ENCODE measurements at places on chromosomes 13 and 19.

- DNase-seq: no peak
Measured at GRCh38 chr13:60137911-60138560, 25.7 kb downstream of the DIAPH3 start.

GRCh38 chr13:61600360-61601033 lies 184.8 kb upstream of the PCDH20 start:
- DNase-seq: no peak

DNA sequence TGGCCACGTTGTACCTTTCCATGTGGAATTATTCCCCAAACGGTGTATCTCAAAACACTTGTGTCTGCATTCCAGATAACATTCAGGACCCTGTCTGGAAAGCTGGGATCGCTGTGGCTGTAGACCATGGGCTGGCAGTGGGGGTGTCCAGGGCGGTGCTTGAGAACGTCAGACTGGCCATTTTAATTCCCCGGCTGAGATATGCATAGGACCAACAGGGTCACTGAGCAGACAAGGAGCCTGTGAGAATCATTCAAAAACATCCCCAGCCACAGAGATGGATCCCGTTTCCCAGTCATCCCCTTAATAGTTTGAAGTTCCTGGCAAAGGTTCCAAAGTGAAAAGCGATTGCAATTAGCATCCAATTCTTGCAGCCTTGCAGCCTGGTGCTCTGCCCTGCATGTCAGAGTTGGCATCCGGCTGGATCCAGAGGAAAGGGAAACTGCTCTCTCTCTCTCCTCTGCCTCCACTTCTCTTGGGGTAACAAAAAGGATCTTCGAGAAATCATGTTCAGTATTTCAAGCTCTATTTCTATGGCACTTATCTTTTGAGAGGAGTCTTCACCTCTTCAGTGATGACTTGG lies 41.6 kb downstream of the IFT88 start:
- DNase-seq: no peak

- peak; percentile 2 for DNase-seq
Measured at GRCh38 chr19:44988896-44989556, 12.2 kb upstream of the RELB start.

DNA sequence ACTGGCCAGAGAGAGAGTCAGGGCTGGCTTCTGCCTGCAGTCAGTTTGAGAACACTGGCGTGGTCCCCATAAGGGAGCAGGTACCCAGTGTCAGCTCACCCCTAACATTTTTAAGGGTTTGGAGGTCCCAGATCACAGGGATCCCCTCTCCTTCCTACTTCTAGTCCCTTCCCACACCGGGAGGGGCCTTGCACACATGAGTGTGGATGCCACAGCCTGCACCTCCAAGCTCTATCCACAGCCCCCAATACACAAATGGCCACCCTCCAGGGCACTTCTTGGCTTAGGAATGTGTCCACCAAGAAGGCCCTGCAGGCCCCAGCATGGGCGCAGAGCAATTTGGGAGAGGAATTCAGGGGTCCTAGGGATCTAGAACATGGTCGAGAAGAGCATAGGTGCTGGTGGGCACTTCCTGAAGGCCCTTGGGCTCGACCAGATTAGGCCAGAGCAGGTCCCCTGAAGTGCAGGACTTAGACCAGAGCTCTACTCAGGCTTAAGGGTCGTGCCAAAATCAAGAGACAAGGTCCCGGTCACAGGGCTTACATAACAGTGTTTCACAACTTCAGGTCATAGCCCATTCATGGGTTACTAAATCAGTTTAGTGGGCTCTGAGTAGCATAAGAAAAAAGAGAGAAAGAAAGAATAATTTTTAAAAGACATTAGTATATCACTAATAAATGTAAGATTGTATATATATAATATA lies 16.0 kb downstream of the FXYD5 start:
- no peak for DNase-seq

- DNase-seq: no peak
Measured at GRCh38 chr13:82934000-82934399, 948.3 kb downstream of the SLITRK1 start.

DNA sequence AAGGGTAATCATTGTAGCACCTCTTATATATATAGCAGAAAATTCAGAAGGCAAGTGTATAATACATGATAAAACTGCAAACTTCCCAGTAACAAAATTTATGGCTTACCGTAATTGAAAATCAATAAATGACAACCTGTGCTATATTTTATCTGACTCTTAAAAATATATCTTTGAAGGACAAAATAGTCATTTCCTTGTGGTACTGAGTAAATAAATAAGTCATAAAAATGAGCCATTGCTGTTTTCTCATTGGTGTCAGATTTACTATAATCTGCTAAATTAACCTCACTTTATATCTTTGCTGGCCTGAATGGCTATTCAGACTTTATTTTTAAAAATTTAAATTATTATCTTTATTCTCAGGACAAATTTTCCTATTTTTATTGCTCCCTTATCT lies 1319.1 kb upstream of the SPRY2 start:
- DNase-seq: peak; percentile 21

- no peak for DNase-seq
Measured at GRCh38 chr13:101383595-101383994, 32.7 kb downstream of the NALCN start.

DNA sequence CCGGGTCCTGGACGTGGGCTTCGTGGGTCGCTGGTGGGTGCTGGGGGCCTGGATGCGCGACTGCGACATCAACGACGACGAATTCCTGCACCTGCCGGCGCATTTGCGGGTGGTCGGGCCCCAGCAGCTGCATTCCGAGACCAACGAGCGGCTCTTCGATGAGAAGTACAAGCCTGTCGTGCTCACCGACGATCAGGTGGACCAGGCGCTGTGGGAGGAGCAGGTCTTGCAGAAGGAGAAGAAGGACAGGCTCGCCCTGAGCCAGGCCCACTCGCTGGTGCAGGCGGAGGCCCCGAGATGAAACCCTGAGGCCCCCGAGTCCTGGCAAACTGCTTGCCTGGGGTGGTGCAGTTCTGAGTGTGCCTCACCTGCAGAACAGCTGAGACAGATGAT lies 787 bp downstream of the TIMM29 start:
- DNase-seq: no peak

DNA sequence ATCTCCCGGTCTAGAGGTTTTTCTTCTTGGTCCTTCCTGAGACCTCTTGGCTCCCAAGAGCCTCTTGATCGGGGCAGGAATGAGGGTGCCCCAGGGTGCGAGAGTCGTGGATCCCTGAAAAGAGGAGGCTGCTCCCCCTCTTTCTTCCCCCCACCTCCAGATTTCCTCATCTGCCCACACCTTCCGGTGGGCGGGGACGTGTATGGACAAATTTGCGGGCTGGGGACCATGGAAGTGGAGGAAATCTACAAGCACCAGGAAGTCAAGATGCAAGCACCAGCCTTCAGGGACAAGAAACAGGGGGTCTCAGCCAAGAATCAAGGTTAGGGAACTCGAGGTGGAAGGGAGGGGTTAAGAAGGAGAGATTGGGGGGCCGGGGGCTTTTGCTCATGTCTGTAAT lies at the start of gene MCEMP1:
TSS of gene MCEMP1 (plus strand) at position 237 of the 400 bp plus-strand sequence. CDS start at position 268, 31 bp downstream.
- DNase-seq: no peak

DNA sequence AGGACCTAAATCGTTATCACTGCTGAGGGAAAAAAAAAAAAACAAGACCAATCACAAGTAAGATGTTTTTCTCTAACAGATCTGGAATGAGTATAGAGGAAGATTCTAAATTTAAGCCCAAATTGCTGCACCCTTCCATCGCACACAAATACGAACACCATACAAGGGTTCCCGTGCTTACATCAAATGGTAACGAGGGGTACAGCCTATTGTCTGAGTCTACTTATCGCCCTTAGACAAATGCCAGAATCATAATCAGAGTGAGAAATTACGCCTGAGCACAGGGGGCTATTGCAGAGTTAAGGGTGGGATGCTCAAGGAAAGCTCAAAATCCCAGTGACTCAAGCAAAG lies 603 bp downstream of the ZC3H13 start:
- peak; percentile 32 for DNase-seq

- no peak for DNase-seq
Measured at GRCh38 chr19:34994643-34995541, 5.2 kb upstream of the GRAMD1A start.

DNA sequence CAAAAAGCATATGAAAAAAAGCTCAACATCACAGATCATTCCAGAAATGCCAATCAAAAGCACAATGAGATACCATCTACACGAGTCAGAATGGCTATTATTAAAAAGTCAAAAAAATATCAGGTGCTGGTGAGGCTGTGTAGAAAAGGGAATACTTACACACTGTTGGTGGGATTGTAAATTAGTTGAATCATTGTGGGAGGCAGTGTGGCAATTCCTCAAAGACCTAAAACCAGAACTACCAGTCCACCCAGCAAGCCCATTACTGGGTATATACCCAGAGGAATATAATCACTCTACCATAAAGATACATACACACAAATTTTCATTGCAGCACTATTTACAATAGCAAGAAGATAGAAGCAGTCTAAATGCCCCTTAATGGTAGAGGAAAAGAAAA lies 529.9 kb downstream of the SLITRK1 start:
- no peak for DNase-seq

- no peak for DNase-seq
Measured at GRCh38 chr13:43319617-43320444, 296.4 kb downstream of the DNAJC15 start.

DNA sequence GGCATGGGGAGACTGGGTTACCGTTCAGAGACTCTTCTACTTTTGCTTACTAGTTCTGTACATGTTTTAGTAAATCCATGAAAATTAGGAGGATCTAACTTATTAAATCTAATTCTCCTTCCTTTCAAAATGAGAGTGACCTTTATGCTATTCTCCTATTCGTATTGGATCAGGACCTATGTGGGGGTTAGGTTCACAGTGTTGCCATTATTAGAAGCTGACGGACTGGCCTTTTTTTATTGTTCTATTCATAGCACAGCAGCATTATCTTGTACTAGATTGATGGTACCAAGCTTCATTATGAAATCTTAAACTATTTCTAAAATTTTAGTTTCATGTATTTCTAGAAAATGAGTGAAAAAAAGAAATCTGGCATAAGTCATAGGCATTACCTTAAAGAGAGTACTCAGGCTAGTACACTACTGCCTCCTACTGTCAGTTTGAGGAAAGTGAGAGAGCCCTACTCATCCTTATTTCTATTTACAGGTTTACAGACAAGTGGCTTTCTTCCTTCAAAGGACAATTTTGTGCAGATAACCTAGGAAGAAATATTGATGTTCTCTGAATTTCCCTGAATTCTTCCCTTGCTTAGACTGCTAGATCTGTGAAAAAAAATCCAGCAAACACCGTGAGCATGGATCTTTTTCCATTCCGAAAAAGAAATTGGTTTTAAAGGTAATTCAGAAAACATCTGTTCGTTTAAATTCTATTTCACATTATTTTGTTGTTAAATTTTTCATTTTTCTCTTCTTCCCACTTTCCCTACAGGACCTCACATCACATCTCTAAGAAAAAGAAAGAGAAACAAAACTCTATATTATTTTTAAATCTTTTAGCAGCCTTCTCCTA lies 485.5 kb downstream of the DIAPH3 start:
- DNase-seq: peak; percentile 67

Data from NCI-H1092 treated with DMSO at 0.1 percent for 48 hours (cell line).